ENCODE measurements at places on chromosomes 11 and 22.

DNA sequence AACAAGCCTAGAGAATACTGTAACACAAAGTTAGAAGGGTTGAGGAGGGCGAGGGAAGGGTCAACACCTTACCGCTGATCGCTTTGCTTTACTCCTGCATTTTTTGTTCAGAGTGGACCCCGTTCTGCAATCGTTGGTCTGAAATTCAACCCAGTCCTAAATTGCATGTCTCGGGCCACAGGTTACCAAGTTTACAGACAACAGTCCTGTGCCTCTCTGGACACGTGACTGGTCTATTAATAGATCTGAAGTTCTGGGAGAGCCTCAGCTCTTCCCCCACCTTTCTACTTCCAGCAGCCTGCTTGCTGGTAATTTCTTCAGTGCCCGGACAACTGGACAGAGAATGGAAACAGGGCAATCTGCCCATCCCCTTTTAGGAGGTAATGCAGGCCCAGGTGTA, 74.2 kb downstream of the STIM1 start:
- no peak for DNase-seq

- DNase-seq, result no peak
These were observed 49.7 kb downstream of the CD82 start for GRCh38 chr11:44615041-44615755.

DNA sequence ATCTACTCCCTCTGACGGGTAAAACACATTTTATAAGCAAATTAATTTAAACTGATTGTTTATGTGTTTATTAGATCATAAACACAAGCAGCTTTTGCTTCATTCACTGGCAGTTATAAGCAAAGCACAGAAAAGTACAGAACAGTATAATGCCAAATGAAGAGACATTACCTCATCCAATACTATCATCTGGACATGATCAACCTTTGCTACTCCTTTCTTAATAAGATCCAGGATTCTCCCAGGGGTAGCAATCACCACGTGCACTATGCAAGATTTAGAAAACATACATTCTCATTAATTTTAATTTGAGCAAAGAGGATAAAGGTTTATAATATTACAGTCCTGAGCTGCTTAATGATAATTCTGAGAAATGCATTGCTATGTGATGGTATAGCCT, 27.9 kb downstream of the DDX6 start:
- no peak for DNase-seq

GRCh38 chr11:101706541-101706940, 122.7 kb upstream of the TRPC6 start:
- DNase-seq, result no peak

GRCh38 chr11:65927904-65928397, 8.7 kb downstream of the DRAP1 start:
- peak; percentile 88 for DNase-seq

- DNase-seq, result peak; percentile 29
These were observed 17.5 kb upstream of the MYH9 start for GRCh38 chr22:36405221-36405661.

DNA sequence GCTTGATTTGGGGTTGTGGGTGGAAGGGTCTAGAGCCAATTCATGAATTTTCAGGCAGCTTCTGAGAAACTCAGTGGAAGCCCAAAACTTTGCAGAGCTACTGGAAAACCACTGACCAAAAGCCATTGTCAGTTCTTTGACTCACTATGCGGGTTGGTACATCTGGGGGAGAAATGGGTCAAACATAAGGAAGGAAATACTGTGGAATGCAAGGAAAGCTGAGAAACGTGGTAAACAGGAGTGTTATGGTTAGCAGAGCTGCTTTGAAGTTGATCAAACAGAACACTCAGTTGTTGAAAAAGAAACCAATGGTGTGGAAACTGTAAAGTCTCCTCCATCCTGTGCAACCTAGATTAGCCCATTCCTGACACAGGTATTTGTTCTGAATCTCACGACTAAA, 6.3 kb upstream of the ABTB2 start:
- DNase-seq, result no peak

- DNase-seq, result no peak
These were observed 95.9 kb downstream of the ARHGAP8 start for GRCh38 chr22:44848296-44848741.

- DNase-seq, result no peak
These were observed 9.2 kb upstream of the PRRG4 start for GRCh38 chr11:32820497-32820896.

- DNase-seq, result no peak
These were observed 509.8 kb downstream of the BUD13 start for GRCh38 chr11:116263019-116263418.

DNA sequence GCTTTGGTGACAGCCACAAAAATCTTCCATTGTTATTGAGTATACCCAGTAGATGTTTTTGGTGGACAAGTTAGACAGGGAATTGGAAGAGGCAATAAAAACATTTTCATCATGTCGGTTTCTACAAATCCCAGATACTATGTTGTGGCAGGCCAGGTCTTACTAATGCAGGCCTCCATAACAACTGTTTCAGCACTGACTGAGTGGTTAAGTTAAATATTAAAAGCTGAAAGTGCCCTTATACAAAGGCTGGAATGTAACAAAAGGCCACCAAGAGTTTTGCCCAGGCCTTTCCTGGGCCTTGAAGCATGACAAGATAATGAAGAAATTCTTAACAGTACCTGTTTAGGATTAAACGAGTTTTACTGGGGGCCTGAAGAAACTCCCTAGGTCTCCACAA, 29.3 kb downstream of the DMC1 start:
- no peak for DNase-seq

- DNase-seq, result peak; percentile 56
These were observed 5.8 kb downstream of the RPS19BP1 start for GRCh38 chr22:39526736-39527171.

DNA sequence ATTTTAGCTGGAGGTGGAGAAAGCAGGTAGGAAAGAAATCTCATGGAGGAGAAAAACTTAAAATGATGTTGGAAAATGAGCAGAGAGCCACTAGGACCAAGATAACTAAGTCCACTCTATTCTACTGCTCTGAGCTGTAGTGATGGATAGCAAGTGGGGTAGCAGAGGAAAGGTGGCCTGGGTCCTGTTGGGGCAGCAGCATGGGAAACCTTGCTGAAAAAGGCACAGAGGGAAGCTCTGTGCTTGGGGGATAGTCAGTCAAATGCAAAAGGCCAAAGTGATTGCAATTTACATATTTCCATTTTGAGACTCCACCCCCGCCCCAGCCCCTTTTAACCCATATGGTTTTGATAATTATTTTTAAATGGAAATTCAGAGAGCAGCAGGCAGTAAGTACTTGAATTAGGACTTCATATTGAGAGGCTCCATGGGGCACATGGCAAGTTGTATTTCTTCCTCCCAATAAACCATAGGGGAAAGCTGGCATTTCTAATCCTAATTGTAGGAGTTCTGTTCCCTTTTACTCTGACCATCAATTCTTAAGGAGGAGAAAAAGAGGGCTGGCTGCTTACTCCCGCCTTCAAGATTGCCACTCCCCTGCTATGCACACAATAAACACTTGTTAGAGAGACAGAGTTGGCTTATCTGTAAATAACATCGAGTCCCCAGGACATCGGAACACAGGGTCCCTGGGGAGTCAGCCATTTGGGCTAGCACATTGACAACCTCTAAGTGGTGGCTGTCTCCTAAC, 1341.5 kb upstream of the TENM4 start:
- DNase-seq, result no peak

GRCh38 chr11:124276081-124276480, 19.9 kb downstream of the OR8G5 start:
- DNase-seq, result no peak

- DNase-seq, result no peak
These were observed 62.4 kb downstream of the CRYBB2 start for GRCh38 chr22:25281675-25282345.

GRCh38 chr11:78715639-78716311, 141.1 kb upstream of the NARS2 start:
- peak; percentile 83 for DNase-seq

DNA sequence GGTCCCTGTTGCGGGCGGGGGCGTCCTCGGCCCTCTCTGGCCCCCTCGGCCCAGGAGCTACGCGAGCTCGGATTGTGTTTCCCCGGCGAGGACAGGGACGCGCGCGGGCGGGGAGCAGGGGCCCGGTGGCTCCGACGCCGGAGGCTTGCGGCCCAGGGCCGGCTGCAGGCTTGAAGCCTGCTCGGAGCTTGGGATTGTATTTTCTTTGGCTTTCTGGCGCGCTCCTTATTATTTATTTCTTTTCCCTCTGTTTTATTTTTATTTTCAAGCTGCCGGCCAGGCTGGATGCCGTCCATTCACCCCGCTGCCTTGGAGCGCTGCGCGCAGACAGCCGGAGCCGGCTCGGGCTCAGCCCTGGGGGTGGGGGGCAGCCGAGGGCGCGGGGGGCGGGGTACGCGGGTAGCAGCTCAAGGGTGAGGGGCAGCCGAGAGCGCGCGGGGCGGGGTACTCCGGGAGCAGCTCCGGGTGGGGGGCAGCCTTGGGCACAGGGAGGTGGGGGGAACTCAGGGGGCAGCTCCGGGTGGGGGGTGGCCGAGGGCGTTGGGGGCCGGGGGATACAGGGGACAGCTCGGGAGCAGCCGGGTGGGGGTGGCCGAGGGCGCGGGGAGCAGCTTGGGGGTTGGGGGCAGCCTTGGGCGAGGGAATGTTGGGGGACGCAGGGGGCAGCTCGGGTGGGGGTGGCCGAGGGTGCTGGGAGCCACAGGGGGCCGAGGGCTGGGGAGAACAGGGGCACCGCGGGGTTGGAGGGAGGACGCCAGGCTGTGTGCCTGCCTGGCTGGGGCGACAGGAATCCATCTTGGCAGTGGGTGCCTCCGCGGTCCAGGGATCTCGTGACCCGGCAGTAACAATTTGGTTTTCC, 42.7 kb downstream of the KCNJ1 start:
- no peak for DNase-seq

- DNase-seq, result no peak
These were observed 83.5 kb downstream of the SNX19 start for GRCh38 chr11:130832566-130833425.

DNA sequence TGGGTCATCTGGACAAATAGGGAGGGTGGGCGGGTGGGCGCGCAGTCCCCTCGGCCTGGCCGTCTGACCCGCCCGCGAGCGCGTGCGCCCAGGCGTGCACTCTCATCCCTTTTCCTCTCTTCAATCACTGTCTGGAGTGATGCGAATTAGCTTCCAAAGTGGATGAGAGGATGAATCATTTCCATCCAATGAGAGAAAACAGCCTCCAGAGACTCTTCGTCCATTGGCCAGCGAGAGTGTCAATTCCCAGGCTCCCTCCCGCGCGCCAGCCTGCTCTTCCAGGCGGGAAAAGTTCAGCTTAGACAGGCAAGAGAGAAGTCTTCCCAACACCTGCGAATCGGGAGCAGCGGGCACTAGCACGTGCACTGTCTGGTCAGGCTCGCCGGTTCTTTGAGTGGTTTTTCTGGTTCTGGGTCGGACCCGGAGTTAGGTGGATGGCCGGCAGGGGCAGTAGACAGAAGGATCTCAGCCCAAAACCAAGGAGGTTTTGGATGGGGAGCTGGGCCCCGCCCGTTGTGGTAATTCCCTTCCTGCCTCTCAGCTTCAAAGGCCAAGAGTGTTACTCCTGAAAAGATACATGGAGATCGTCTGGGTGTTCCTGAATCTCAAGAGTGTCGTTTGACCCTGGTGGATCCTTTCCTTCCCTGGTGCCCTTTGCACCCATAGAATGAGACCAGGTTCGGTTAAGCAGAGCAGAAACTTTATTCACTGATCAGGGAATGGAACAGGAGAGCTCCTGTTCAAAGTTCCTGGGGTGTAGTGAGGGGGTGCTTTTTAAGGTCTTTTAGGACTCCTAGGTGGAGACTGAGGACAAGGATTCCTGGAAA, 33.4 kb upstream of the GLYATL1 start:
- DNase-seq, result no peak

GRCh38 chr11:13970986-13971385, 8.5 kb downstream of the SPON1 start:
- peak; percentile 48 for DNase-seq

DNA sequence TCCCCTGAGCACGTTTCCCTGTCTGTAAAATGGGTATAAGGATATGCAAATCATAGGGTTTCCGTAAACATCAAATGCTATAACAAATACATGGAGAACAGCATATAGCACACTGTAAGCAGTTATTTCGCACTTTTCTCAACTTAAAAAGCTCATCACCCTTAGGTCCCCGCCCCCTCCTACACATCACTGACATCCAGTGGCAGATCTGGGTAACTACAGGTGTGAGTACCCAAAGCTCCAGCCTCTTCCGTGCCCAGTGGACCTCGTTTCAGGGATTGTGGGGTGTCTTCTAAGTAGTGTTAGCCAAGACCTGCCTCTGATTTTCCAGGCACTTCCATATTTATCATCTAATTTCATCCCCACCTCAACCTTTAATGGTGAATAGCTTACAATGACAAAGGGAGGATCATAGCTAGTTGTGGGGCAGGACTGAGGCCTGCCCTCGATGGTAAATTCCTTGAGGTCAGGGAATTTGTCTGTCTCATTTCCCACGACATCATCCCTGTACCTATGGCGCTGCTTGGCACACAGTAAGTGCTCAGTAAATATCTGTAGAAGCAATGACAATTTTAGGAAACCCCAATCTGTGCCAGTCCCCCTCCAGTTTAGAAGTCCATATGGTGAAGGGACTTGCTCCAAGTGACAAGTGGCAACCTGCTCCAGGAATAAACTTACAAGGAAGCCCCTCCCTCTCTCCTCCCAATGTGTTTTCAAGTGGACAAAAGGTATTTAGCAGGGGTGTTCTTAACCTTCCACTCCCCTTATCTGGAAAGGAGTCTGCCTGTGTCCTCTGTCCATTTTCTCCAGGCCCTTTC, 340.5 kb downstream of the TENM4 start:
- DNase-seq, result peak; percentile 65

DNA sequence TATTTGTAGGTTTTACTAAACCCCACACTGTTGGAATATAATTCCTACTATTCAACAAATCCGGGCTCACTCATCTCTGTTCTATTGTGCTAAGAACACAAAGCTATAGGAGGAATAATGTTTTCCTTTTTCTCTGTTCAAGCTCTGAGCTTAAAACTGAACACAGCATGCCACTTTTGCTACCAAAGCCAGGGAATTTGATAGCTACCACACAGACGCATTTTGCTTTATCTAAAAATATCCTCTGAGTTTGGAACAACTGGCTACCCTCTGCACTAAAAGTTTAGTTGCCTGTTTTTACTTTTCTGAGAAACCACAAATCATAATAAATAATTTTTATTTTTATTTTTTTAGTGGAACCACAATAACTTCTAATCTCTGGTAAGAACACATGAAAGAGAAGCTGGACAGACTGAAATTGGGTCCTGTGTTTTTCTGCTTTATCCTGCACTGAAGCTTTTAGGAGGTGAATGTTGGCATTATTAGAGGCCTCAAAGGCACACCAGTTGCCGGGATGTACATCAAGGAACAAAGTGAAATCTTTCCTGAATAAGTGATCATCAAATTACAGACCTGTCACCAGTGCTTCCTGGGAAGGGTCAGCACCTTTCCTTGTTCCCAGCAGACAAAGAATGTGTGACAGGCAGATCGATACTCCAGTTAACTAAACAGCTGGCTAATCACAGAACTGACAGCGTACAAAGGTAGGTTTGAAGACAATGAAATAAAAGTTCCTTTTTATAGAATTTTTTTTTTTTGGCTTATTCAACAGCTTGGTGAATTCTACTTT, 523.2 kb upstream of the TENM4 start:
- DNase-seq, result no peak

- DNase-seq, result no peak
These were observed 3.9 kb upstream of the SMIM35 start for GRCh38 chr11:118090545-118091162.

GRCh38 chr22:41302021-41302767, 869 bp downstream of the ZC3H7B start:
- DNase-seq, result peak; percentile 32

GRCh38 chr11:32382339-32383049, 52.8 kb downstream of the WT1 start:
- DNase-seq, result no peak

Measured in activated CD4-positive, alpha-beta T cell treated with anti-CD3 and anti-CD28 coated beads for 36 hours (primary cell).